AG09309 (cell line): ENCODE measurements at places on chromosomes 4 and X.
A peak's percentile ranks its signal among the peaks of the same experiment; 100 is the strongest.

- DNase-seq = no peak
Measured at GRCh38 chr4:146158036-146158745, 17.3 kb upstream of the LSM6 start.

- no peak for DNase-seq
Measured at GRCh38 chrX:132671229-132671641, 182.4 kb upstream of the MBNL3 start.

GRCh38 chr4:97558204-97558778 lies 585.0 kb downstream of the STPG2 start:
- DNase-seq = no peak

GRCh38 chr4:48129307-48130014 lies 4.6 kb downstream of the TXK start:
- no peak for DNase-seq

DNA sequence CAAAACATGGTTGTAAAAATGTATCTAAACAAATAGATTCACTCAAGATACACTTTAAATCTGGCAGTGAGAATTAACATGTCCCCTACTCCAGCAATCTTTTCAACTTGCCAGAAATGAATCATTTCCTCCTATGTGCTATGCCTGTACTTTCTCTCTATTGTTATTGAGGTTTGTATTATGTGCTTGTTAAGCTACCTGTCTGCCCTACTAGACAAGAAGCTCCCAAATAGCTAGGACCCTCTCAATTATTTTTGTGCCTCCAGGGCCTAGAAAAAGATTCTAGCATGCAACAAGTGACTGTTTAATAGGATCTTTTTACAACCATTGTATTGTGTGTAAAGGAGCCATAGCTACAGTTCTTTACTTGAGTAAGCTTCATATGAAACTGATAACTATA lies 3.5 kb upstream of the SAP30 start:
- no peak for DNase-seq

GRCh38 chr4:73528171-73528570 lies 46.6 kb downstream of the AFM start:
- DNase-seq = no peak

DNA sequence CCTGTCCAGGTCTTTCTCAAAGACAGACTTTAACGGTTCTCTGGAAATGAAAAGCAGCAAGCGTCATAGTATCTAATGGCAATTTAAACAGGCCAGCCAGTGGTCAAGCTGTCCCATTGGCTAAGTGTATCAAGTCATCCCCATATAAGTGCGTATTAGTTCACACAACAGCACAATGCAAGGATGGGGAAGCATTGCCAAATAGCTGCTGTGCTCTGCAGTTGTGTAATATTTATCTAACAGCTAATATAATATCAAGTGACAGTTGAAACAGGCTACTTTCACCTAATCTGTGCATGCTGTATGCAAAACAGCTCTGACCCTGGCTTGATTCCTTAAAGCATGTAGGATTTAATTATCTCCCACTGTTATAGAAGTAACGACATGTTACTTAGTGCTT lies 134.8 kb upstream of the PPARGC1A start:
- DNase-seq = no peak

DNA sequence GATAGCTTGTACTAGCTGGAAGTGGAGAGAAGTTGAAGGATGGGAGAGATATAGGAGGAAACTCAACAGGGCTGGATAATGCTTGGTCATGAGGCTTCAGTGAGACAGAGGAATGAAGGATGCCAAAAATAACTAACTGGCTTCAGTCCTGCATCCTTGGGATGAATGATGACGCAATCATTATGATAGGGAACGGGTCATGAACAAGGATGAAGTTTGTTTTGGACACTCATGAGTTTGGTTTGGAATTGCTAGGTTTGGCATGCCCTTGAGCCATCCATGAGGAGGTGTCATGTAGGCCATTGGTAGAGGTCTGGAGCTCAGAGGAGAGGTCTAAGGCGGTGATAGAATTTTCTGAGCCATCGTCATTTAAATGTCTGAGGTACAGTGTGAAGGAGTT lies 160.0 kb upstream of the NHS start:
- no peak for DNase-seq

- DNase-seq = no peak
Measured at GRCh38 chr4:13483136-13483767, 888 bp downstream of the RAB28 start.

DNA sequence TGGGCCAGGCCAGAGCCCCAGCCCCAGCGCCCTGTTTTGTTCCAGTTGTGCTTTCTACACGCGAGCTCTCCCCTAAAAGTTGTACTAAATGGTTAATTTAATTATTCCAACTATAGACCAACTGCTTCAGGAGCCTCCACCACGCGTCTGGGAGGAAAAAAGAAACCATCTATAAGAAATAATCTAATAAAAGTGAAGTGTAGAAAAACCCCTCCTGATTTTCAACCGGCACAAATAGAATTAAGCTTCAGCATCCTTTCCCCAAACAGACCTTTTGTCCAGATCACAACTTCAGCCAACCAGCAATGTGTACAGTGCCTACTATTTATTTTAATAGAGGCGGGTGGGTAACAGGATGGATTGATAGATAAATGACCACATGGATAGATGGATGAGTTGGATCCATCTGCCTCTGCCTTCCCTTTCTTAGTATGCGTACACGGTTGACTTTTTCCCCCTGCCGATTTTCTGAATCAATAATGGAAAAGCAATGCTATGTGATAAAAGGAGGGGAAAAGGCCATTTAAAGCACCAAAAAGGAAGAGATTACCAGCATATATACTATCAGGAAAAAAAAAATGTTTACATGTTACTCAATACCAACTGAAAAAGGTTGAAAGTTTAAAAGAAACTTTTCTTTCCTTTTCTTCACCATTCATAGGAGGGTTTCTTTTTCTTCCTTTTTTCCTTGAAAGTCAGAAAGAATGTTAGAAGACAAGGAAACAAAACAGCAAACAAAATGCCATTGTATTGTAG lies 3.7 kb upstream of the PHOX2B start:
- DNase-seq = no peak

GRCh38 chr4:39466747-39467146 lies 7.9 kb downstream of the LIAS start:
- no peak for DNase-seq

GRCh38 chr4:169351872-169352271 lies 81.1 kb upstream of the SH3RF1 start:
- no peak for DNase-seq

GRCh38 chr4:105714932-105715331 lies 6.3 kb downstream of the GSTCD start:
- DNase-seq = no peak

DNA sequence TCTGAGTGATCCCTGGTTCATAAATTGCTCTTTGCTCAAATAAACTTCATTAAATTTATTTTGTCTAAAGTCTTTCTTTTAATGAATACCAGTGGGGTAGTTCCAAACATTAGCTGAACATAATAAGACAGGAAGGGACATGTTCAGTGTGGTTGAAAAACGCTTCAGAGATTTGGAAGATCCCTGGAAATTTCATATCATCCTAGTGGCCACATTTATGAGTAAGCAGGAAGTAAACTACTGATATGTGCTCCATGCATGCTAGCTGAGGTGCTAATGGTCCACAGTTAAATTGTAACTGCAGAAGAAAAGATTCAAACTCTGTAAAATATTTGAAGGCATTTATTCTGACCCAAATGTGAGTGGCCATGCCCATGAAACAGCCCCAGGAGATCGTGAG lies 1328.7 kb downstream of the ADGRL3 start:
- no peak for DNase-seq

- no peak for DNase-seq
Measured at GRCh38 chr4:121448231-121448630, 67.4 kb upstream of the QRFPR start.

DNA sequence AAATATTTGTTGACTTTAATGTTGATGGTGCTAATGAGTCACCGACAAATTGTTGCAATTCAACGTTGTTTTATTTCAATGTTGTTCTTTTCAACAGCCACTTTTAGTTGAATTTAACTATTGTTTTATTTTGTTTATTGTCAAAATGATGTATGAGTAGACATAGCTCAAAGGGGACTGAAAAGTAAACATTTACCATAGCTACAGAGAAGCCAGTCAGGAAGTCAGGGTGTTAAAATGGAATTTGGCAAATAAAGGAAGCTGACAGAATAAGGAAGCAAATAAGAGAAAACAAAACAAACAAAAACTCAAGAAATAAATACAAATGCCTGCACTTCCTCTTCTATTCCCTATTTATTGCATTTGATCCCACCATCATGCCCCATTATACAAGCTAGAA lies 648.4 kb upstream of the HTR2C start:
- DNase-seq = no peak

DNA sequence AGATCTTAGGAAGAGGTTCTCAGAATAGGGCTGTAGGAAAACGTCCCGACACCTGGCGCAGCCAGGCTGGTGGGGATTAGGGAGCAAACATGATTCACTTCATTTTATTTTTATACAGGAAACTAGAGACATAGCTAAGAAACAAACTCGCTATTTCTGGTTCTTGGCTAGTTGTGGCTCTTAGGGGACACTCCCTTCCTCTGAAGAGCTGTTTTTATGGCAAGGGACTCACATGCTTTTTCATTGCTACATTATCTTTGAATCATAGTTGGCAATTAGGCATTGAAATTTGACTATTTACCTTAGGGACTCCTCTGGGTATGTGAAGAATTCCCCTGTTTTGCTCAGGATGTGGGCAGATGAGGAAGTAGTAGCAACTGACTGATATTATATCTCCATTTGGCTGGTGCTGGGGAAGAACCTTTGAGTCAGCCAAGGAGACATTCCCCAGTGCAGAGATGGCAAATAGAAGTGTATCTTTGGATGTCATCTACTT lies 174.5 kb downstream of the SMIM20 start:
- peak; percentile 43 for DNase-seq

DNA sequence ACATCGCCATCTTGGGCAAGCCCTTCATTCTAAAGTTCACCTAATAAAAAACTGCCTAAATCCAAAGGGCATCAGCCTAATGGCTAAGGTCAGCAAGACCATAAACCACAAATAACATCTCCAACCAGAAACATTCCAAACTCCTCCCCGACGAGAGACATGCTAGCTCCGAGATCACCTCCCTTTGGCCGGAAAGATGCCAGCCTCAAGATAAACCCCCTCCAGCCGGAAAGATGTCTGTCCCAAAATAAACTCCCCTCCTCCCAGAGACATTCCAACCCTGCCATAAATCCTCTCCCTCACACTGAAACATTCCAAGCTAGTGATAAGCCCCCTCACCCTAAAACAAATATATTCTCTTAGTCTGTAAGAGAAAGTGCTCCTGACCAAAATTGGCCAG lies 13.3 kb upstream of the DYNLT3 start:
- no peak for DNase-seq

DNA sequence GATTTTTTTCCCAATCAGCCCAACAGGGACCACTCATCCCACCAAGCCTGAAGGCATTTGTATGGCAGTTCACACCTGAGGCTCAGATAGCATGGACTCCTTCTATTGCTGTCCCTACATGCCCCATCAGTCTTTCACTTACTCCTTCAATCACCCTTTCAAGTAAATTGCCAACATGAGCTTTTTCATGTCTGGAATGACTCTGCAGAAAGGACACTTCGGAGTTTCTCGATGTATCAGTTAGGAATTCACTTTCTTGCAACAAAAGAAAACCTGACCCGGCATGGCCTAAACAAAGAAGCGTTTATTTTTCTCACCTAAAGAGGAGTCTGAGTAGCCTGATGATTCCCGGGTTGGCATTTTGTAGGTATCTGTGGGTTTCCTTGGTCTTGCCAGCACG lies 38.6 kb downstream of the RXFP1 start:
- no peak for DNase-seq

DNA sequence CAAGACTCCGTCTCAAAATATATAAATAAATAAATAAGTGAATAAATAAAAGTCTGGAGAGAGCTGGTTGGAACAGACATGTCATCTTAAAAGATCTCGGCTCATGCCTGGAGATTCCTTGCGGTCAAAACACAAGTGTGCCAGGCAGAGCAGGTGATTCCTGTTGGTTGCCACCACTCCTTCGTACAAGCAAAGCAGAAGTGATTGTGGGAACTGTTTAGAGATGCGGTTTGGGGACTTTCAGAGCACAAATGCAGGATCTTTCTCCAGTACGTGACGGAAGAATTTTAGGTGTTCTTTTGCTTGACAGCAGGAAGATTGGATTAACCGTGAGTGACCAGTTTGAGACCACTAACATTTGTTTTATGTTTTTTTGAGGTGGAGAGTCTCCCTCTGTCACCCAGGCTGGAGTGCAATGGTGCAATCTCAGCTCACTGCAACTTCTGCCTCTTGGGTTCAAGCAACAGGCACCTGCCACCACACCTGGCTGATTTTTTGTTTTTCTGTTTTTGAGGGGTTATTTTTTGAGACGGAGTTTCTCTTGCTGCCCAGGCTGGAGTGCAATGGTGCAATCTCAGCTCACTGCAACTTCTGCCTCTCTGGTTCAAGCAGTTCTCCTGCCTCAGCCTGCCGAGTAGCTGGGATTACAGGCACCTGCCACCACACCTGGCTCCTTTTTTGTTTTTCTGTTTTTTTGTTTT lies 2.8 kb upstream of the CRLF2 start:
- DNase-seq = no peak

DNA sequence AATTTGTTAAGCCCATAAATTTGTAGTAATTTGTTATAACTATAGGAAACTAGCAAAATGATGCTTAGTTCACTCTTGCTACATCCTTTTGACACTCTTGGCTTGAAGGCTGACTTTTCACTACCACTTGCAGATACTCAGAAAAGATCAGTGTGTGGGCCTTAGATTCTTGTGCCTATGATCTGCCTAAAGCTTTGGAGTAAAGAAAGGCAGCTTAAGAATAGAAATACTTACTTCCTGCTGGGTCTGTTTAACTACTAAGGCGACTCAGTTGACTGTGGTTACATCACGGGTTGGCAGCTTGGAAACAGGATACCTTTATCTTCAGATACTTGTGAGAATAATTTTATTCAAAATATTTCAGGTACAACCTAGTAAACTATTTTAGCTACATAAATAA lies 201.4 kb upstream of the FMR1 start:
- no peak for DNase-seq

- DNase-seq = no peak
Measured at GRCh38 chr4:110623718-110624397, 981 bp upstream of the PITX2 start.

DNA sequence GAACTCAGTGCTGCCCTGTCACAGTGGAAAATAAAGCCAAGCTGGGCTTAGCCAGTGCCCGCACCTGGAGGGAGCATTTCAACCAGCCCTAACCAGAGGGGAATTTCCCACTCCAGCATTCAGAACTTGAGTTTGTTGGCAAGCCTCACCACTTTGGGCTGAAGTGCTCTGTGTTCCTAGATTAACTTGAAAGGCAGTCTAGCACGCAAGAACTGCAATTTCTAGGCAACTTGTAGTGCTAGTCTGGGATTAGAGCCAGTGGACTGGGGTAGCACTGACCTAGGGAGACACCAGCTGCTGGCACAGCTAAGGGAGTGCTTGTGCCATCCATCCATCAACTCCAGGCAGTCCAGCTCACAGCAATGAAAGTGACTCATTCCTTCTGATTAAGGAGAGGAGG lies 1060.6 kb upstream of the GRID2 start:
- DNase-seq = no peak

GRCh38 chr4:10124167-10124930 lies 7.8 kb upstream of the WDR1 start:
- DNase-seq = no peak

- no peak for DNase-seq
Measured at GRCh38 chrX:73850124-73851013, 287.4 kb downstream of the CHIC1 start.

GRCh38 chrX:37472836-37473235 lies 98.6 kb upstream of the LANCL3 start:
- no peak for DNase-seq
